ENCODE measurements at places on chromosomes 2 and 18.
A peak's percentile ranks its signal among the peaks of the same experiment; 100 is the strongest.

GRCh38 chr18:13465476-13465875, 246.9 kb downstream of the LDLRAD4 start:
- DNase-seq, result no peak

DNA sequence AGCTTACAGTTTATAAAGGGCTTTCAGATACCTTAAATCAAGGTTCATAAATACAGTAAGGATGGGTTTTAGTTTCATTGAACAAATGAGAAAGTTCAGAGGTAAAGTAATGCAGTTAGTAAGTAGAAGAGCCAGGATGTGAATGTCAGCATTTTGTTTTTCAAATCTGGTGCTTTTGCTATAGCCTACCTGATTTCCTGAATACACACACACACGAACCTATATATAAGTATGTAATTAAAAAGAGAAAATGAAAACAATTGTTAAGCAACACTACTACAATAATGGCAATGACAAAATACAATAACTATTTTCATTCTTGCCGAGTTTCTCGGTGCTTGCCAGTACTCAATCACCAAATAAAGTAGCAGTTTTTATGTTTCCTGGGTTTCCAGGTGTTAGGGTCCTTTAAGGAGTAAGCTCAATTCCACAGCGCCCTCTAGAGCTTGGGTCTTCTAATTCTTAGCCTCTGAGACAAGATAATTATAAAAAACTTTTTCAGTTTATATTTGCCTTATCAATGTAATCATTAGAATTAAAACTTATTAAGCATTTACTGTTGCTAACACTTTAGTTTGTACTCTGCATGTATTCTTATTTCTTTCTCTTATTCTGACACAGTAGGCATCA, 512.9 kb upstream of the ACVR2A start:
- DNase-seq, result peak; percentile 30

DNA sequence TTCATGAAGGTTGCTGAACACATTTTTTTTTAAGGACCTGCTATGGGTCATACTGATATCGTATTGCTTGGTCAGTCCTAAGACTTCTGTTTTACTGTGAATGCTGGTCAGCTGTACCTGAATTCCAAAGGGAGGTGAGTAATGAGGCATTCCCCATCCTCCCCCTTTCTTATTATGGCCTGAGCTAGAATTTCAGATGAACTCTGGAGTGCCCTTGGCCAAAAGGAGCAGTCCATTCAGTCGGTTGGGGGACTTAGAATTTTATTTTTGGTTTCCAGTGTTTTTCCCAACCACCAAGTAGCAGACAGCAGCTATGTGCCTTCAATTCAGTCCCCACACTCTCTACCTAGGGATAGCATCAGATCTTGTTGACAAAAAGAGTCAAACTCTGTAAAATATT, 26.9 kb upstream of the PDCL3 start:
- no peak for DNase-seq

- DNase-seq, result peak; percentile 37
These were observed 150.6 kb downstream of the MYCN start for GRCh38 chr2:16090650-16091575.

DNA sequence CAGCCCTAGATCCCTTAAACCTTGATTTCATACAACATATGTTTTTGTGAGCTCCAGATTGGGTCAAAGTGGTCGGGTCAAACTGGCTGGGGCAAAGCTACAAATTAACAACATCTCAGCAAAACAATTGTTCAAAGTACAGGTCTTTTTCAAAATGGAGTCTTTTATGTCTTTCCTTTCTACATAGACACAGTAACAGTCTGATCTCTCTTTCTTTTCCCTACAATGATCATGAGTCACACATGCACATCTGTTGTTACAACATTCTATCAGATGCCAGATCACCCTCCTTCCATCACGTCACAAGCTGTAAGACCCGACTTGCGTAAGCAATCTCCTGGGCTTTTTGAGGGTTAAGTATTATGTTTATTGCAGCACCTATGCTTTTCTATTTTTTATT, 55.1 kb downstream of the RHOB start:
- no peak for DNase-seq

- DNase-seq, result peak; percentile 70
These were observed 54.8 kb upstream of the ANKRD62 start for GRCh38 chr18:12038639-12039539.
